ENCODE measurements at places on chromosomes 1 and 21.

DNA sequence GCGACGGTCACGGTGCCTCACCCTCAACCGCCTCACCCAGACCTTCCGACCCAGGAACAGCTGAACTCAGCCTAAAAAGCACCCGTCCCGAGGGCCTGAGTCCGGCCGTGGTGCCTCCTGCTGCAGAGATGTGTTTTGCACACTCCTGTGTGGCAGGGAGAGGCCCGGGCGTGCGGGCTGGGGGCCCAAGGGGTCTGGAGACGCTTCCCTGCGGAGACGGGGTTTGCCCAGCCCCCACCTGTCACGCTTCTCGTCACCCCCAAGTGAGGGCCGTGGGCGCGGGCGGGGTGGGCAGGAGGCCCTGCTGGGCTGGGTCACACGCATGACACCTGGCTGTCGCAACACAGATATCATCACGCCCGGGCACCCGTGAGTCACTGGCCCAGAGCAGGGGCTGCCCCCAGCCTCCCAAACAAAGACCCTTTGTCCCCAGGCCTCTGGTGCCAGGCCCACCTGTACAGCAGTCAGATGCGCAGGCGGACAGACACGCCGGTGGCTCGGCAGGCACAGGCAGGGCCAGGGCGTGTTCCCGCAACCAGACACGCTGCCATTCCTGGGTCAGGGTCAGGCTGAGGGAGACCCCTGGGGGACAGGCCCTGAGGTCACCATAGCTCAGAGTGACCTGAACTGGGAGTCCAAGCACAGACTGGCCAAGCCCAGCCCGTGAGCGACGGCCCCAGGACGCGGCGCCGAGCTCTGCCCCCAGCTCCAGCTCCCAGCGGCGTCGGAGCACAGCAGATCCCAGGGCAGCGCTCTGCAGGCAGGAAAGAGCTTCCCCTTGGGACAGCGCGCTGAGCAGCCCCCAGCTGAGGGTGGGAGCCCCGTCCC, 6.1 kb downstream of the B3GALT6 start:
- no peak overlapping the region for H3K27ac ChIP-seq
- H3K36me3 ChIP-seq = peaks cover 10% of the 10 kb centered on the region
- H3K4me3 ChIP-seq = no peak overlapping the region
- peaks cover 16% of the 10 kb centered on the region for H3K4me1 ChIP-seq

DNA sequence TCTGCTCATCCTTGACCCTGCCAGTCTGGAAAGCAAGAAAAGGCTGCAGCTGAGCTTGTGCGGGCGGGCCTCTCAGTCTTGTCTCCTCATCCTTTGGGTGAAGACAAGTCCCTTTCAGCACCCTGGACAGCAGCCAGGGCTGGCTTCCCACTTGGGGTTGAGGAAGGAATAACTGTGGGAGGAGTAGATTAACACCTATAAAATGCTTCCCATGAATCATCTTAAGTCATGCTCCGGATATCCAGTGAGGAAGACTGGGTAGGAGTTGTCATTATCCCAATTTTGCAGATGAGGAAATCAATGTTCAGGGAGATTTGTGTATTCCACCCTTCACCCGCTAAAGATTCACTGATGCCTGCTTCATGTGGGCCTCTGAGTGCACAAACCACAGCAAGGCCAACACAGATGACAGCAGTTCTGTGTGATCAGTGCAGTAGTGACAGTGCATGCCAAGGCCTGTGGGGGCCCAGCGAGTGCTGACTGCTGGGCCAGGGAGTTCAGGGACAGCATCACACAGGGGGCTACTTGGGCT, 20.1 kb upstream of the COL16A1 start:
- H3K4me3 ChIP-seq = no peak overlapping the region
- H3K4me1 ChIP-seq = no peaks in the 10 kb centered on the region
- H3K36me3 ChIP-seq = no peaks in the 10 kb centered on the region

DNA sequence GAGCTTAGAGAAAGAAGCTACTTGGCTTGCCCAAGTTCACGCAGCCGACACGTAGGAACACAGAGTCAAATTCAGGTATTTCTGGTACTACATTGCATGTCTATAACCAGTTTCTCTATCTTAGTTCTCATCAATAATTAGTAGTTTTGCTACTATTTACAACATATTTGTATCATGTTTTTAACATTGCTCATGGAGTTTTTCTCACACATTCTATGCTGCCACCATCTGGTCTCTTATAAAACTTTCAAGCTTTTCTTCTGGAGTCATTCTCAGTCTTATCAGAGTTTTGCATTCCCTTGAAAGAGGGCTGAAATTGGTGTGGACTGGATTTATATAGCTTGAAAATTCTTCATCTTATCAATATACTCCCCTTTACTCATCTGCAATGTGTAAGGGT, 118.8 kb upstream of the PALMD start:
- H3K27ac ChIP-seq = no peak overlapping the region
- no peaks in the 10 kb centered on the region for H3K27me3 ChIP-seq
- H3K4me1 ChIP-seq = no peaks in the 10 kb centered on the region

DNA sequence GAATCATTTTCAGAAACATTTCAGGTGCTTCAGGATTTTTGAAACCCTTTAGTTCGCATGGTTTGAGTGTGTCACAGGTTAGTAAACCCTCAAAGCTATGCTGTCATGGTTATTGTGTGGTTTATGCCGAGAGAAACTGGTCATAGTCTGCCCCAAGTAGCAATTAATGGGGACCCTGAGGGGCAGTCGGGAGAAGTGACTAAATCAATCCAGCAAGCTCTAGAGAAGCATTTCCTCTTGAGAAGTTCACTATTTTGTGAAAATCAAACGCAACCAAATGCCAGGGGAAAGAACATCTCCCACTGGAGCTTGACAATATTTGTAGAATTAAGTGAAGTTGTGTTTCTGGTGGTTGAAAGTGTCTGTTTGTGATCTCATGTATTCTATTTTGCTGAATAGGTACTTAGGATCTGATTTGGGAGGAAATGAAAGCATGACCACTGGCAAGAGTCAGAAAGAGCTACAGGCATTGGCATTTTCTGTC, 63.0 kb upstream of the BACH1 start:
- DNase-seq = no peak
- H3K4me3 ChIP-seq = no peak overlapping the region
- H3K27me3 ChIP-seq = no peaks in the 10 kb centered on the region

DNA sequence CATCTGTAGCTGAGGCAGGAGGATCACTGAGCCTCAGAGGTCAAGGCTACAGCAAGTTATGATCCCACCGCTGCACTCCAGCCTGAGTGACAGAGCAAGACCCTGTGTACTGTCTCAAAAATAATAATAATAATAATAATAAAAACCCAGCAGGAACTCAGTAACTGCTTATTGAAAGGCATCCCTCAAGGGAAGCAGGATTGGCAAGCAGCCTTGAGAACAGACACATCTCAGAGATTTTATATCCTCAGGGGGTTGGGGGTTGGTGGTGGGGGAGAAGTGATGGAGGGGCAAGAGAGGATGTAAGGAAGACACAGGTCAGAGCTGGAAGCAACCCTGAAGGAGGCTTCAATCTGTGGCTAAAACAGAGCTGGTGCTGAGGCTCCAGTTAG, 29.6 kb downstream of the GNB1 start:
- H3K4me1 ChIP-seq = peaks cover 78% of the 10 kb centered on the region
- H3K27ac ChIP-seq = no peak overlapping the region
- no peaks in the 10 kb centered on the region for H3K27me3 ChIP-seq
- H3K36me3 ChIP-seq = peaks cover 4% of the 10 kb centered on the region
- no peak for DNase-seq

DNA sequence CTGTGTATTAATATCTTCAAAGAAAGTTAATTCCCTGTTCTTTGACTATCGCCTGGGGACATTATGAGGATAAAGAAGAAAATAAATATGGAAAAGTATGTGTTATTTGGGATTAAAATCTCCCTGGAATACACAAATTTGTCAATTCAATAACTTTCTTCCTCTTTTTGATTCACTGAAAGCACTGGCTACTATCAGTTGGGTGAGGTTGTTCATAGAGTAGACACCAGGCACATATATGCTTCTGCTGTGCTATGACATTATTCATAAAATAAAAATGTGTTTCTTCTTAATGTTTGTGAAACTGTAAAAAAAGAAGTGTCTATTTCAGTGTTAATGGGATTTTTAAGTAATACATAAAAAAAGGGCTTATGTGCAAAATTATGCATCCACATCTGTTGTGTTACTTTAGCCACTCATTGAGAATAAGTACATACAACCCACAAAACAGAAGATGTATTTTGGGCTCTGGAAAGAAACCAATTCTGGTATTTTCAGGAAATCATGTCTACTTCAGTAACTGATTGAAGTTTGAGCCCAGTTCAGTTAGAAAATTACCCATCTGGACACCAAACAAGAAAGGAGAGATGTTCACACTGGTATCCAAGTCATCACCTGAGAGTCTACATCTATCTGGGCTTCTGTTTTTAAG, 169.4 kb downstream of the GABPA start:
- no peaks in the 10 kb centered on the region for H3K27me3 ChIP-seq
- H3K4me3 ChIP-seq = no peak overlapping the region
- H3K27ac ChIP-seq = no peak overlapping the region
- DNase-seq = no peak
- H3K36me3 ChIP-seq = no peaks in the 10 kb centered on the region

DNA sequence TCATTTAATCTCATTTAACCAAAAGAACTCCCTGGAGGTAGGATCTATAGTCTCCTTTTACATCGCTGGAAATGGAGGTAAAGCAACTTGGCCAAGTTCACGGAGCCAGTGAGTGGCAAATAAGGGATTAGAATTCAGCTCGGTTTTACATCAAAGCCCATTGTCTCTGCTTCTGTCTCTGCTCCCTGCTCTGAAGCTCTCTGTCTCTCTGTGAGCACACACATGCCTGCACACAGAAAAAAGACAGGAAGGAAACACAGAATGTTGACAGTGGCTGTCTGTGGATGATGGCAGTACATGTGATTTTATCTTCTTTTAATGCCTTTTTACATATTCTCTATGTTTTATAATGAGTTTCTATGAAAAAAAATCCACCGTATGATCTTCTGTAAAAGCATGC, 8.9 kb upstream of the DHRS3 start:
- H3K4me1 ChIP-seq = peaks cover 13% of the 10 kb centered on the region
- H3K4me3 ChIP-seq = no peak overlapping the region
- H3K36me3 ChIP-seq = no peaks in the 10 kb centered on the region
- DNase-seq = no peak
- H3K27ac ChIP-seq = no peak overlapping the region

DNA sequence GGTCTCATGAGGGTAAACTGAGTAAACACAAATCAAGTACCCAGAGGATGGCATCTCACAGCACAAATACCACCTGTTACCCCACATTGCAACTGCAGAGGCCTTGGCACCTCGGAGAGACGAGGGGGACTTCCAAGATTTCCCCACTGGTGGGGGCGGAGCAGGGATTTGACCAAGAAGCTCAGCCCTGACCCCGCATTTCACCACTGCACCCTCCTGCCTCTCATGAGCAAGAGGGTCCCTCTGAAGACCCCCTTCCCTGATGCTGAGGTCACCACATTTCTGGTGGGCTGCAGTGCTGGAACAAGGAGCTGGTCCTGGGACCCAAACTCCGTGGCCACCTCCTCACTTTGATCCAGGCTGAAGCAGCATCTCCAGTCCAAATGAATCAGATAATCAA, 342.4 kb downstream of the NPHP4 start:
- H3K4me1 ChIP-seq = peaks cover 15% of the 10 kb centered on the region
- H3K27me3 ChIP-seq = peaks cover 22% of the 10 kb centered on the region
- no peaks in the 10 kb centered on the region for H3K36me3 ChIP-seq
- no peak overlapping the region for H3K4me3 ChIP-seq

GRCh38 chr1:184558691-184559090, 171.9 kb downstream of the C1orf21 start:
- H3K27me3 ChIP-seq = peaks cover 2% of the 10 kb centered on the region
- H3K36me3 ChIP-seq = no peaks in the 10 kb centered on the region
- H3K4me3 ChIP-seq = no peak overlapping the region
- no peak overlapping the region for H3K27ac ChIP-seq
- DNase-seq = no peak

GRCh38 chr1:118404024-118404423, 219.0 kb upstream of the SPAG17 start:
- no peaks in the 10 kb centered on the region for H3K27me3 ChIP-seq
- no peak overlapping the region for H3K27ac ChIP-seq
- no peaks in the 10 kb centered on the region for H3K4me1 ChIP-seq
- H3K36me3 ChIP-seq = no peaks in the 10 kb centered on the region
- H3K4me3 ChIP-seq = no peak overlapping the region
- no peak for DNase-seq

DNA sequence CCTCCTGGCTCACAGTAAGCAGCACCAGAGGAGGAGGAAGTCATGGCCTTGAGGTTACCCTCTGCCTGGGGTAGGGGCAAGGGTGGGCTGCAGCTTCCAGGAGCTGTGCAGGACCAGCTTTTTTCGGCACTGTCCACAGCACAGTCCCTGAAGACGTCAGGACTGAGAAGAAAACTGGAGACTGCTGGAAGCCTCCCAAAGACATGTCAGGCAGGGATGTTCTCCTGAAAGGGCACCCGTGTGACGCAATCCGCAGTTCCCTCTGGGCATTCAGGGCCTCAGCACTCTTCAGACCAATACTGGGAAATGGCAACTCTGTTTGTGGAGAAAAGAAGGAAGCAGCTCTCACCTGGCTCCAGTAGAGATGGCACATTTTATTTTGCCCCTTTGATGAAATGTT, 64.8 kb upstream of the TENT5C start:
- no peak overlapping the region for H3K27ac ChIP-seq
- no peak overlapping the region for H3K4me3 ChIP-seq
- H3K36me3 ChIP-seq = no peaks in the 10 kb centered on the region

- H3K4me1 ChIP-seq = no peaks in the 10 kb centered on the region
- H3K4me3 ChIP-seq = no peak overlapping the region
- H3K27ac ChIP-seq = no peak overlapping the region
- H3K27me3 ChIP-seq = peaks cover 6% of the 10 kb centered on the region
- H3K36me3 ChIP-seq = no peaks in the 10 kb centered on the region
- DNase-seq = no peak
Measured at GRCh38 chr1:8910914-8911313, 32.4 kb upstream of the ENO1 start.

DNA sequence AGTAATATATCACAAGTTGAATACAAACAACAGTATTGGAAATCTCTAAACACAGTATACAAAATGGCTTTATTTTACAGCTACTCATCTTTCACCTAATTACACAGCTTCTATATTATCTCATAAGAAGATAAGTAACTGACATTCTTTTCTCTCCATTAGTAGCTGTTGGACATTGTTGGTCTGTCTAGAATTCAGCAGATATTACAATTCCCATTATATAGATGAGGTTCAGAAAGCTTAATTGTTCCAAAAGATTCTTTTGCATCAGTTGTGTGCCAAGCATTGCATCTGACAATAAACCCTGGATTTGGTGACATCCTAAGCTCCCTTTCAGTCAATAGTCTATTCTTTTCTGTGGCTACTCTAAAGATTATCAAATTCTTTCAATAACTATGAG, 187.0 kb downstream of the NTMT2 start:
- no peaks in the 10 kb centered on the region for H3K36me3 ChIP-seq
- no peak overlapping the region for H3K4me3 ChIP-seq
- H3K27ac ChIP-seq = no peak overlapping the region
- no peaks in the 10 kb centered on the region for H3K27me3 ChIP-seq
- no peaks in the 10 kb centered on the region for H3K4me1 ChIP-seq
